Stimulated activated CD4-positive, alpha-beta T cell treated with anti-CD3 and anti-CD28 coated beads, TNF-alpha, amount 100 ng/mL, for 1 hour (primary cell): ENCODE measurements at places on chromosomes 2 and 18.
A peak's percentile ranks its signal among the peaks of the same experiment; 100 is the strongest.

- no peak for DNase-seq
Measured at GRCh38 chr18:49755489-49755888, 57.8 kb downstream of the ACAA2 start.

DNA sequence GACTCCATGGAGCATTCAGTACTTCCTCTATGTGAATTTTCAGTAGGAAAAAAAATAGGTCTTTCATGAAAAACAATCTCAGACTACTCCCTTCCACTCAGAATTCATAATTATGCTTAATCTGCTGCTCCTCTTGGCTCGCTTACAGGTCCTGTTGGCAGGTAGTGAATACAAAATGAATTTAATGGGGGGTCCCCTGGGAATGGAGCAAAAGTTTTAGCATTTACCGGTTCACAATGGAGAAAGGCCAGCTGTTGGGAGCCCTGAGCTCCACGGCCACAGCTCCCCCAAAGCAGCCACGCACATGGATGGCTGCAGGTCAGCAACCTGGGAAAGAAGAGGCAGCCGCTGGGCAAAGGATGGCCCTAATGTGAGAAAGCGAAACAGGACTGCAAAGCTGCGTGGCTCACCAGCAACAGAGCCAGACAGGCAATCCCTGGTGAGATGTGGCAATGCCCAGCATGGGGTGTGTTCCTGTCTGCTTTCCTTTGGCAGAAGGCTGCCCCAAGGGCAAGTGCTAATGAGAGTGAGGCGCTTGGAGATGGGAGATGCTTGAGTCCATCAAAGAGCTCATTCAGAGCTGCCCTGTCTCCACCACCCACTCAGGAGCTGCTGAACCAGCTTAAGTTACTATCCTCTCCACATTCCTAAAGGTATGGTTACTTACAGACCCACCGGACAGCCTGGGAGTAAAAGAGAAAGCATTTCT, 447.4 kb downstream of the EPHA4 start:
- no peak for DNase-seq

- DNase-seq = no peak
Measured at GRCh38 chr2:85531589-85531988, 7.4 kb upstream of the MAT2A start.

GRCh38 chr2:219384083-219384713, 3.5 kb downstream of the DNPEP start:
- no peak for DNase-seq

DNA sequence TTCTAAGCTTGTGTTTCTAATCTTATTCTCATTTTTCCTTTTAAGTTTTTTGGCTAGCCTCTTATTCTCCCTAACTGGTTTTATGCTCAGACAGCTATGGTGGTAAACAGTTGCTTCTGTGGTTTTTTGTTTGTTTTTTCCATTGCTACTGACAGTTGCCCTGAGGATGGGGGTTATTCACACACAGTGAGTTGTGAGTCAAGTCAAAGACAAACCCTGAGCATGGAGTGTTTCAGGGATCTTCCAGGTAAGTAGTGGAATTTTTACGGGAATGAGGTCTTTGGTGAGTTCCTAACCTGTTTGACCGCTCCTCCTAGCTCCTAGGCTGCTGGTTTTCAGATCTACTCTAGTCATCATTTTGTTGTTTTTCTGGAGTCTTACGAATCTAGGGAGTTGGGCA, 162.8 kb downstream of the ZNF407 start:
- no peak for DNase-seq

GRCh38 chr2:148557844-148558436, 86.6 kb upstream of the EPC2 start:
- no peak for DNase-seq

DNA sequence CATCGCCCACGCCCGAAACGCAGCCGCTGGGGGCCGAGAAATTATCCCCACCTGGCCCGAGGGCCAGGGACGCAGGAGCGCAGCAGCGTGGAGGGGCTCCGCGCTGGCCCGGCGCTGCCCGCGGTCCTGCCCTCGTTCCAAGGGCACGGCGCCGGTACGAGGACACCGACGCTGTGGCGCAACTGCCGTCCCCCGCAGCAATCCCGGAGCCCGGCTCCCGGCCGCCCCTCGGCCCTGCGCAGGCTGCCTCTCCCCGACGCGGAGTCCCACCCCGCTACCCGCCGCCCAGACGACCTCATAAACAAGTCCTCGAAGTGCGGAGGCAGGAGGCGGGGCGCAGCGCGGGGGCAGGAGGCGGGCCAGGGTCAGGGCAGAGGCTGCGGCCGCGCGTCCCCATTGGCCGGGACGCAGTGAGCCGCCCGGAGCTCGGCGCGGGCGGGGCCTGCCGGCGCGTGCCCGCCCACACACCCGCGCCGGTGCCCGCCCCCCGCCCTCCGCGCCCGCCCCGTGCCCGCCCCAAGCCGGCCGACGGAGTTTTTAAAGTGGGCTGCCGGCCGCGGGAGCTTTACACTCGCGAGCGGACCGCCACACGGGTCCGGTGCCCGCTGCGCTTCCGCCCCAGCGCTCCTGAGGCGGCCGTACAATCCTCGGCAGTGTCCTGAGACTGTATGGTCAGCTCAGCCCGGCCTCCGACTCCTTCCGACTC, at the start of gene EPAS1:
Gene EPAS1 (plus strand): TSS at position 568 of the 706 bp plus-strand sequence. CDS start 505 bp downstream, outside the sequence.
- DNase-seq = peak; percentile 55
